CD4-positive, alpha-beta T cell treated with Interleukin-10 for 1 hour (primary cell): ENCODE measurements at places on chromosomes 2 and 18.

GRCh38 chr2:44886414-44886813 lies 55.1 kb upstream of the SIX3 start:
- DNase-seq, result no peak

- DNase-seq, result no peak
Observed at GRCh38 chr18:10419420-10420103, 34.9 kb upstream of the APCDD1 start.

- no peak for DNase-seq
Observed at GRCh38 chr2:11023326-11024258, 111.9 kb downstream of the KCNF1 start.

DNA sequence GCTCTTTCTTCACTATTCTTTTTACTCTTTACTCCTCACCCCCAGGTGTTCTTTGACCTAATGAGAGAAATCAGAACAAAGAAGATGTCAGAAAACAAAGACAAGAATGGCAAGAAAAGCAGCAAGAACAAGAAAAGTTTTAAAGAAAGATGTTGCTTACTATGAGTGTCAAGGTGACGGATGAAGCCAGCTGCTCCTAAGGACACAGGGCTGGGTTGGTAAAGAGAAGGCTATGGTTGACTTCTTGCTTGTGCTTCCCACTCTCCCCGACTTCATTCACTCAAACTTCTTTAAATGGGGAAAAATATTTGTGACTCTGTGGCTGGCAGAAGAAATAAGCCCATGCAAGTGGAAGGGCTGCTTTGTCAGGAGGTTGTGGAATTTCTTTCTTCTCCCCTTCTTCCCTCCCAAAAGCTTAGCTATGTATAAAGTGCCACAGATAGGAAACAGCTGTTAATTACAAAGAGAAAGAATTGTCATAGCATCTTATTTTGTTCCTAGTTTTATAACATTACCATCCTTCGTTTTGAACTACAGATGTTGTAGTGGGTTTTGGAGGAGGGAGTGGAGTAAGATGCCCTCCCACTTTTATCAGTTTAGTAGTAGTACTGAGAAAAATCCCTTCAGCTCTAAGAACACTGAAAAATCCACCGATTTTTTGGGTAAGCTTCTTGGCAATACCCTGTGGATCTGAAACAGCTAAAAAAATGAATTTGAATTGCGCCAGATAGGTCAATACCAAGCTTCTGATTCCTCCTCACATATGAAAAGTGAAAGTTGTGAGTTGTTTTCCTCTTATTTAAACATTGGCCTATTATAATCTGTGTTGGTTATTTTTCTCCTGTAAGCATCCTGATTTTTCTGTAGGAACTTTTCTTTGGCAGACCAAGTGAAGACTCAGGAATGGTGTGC lies 40.7 kb downstream of the RALB start:
- no peak for DNase-seq

DNA sequence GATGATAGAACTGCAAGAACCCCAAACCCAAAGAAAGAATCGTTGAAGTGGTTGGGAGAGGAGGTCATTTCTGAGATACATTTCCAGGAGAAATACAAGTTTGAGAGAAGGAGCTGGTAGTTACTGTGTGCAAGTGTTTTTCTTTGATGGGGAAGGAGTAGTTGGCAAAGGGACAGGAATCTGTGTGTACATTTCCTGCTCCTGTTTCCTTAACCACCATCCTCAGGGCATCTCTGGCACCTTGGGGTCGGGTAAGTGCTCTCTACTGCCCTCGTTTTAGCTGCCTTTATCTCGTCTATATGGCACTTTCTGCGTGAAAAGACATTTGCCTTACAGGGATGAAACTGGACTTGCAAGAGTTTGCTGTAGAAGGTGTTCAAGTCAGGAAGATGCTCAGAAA lies 27.3 kb downstream of the CDC42EP3 start:
- DNase-seq, result no peak

DNA sequence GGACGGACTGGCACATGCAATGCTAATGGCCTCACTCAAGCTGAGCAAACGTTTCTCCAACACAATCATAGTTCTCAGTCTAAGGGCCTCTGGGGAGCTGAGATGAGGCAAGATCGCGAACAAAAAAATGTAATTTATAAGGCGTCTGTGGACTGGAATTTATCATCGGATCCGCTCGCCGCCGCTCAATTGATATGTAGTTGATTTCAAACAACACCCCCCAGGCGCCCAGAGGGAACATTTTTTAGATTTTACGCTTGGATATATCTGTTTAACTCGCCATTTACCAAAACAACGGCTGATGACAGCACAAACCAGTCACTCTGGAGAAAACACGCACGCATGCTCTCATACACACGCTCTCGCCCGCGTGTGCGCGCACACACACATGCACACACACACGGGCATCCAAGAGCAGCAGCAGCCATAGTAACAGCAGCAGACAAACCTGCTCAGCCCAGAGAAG lies 335.8 kb downstream of the SMAD2 start:
- DNase-seq, result no peak

- DNase-seq, result no peak
Observed at GRCh38 chr2:187719510-187719909, 165.3 kb upstream of the TFPI start.

- no peak for DNase-seq
Observed at GRCh38 chr2:101740555-101740964, 43.1 kb downstream of the MAP4K4 start.

DNA sequence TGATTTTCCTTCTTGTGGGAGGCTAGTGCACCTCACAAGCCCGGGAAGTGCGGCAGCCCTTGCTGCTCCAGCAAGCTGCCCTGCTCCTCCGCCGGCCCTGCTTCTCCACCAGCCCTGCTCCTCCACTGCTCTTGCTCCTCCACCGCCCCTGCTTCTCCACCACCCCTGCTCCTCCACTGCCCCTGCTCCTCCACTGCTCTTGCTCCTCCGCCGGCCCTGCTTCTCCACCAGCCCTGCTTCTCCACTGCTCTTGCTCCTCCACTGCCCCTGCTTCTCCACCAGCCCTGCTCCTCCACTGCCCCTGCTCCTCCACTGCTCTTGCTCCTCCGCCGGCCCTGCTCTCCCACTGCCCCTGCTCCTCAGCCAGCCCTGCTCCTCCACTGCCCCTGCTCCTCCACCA lies 95.6 kb downstream of the NDUFA10 start:
- DNase-seq, result no peak

GRCh38 chr18:48191494-48191893 lies 217.7 kb downstream of the ZBTB7C start:
- no peak for DNase-seq

DNA sequence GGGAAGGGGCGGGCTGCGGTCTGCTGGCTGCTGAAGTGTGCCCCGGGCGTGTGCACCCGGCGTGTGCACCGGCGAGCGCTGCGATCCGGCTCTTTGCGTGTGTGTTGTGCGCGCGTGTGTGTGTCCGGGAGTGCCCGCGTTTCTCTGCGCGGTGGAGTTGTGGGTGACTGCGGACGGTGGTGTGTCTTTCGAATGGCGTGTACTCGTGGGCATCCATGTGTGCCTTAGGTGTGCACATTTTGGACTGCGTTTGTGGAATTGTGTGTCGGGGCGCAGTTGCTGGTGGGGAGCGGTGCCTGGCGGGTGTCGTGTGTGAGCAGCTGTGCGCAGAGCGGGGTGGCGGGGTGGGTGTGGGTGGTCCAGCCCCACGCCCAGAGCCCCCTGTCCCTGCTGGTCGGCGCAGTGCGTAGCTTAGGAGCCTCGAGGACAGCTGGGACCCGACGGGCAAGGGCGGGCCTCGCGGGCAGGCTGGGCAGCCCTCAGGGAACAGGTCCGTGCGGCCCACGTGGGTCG lies 533 bp downstream of the HPCAL1 start:
- DNase-seq, result peak; percentile 27

DNA sequence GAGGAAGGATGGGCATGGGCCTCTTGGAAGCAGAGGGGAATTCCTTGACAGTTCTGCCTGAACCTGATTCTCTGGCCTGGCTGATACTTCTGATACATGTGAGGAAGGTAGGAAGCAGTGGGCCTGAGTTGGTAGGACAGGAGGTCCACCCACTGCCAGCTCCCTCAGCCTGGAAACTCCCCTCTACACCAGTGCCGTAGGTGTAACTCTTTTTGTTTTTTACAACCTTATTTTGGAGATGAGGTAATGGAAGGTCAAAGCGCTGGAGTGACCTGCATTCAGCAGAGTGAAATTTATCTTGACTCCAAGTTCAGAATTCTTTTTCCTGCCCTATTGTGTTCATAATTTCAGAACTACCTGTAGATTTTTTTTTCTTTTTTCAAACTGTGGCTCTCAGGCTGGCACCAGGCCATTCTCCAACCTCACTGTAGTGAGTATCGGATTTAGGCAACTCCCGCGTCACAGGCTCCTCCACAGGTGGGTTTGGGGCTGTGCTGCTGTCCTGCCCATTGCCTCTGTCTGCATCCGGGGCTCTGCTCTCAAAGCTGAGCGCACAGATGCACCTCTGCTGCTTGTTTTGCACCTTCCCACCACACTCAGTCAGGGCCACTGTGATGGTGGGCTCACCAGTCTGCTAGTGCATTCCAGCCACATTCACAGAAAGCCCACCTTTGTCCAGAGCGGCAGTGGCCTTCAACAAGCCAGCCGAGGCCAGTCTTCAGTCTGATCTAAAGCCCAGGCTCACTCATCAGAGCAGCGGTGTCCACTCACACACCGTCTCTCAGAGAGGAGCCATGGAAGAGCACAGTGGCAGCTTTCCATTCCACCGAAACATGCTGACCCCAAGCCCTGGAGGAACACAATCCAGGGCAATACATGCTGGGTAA lies 87.2 kb downstream of the UXS1 start:
- no peak for DNase-seq
